Stimulated activated CD4-positive, alpha-beta T cell treated with anti-CD3 and anti-CD28 coated beads, TNF-alpha, amount 100 ng/mL, for 4 hours (primary cell): ENCODE measurements at places on chromosomes 7 and 10.

- no peak for DNase-seq
Measured at GRCh38 chr7:32071466-32072091, 1.4 kb upstream of the PDE1C start.

DNA sequence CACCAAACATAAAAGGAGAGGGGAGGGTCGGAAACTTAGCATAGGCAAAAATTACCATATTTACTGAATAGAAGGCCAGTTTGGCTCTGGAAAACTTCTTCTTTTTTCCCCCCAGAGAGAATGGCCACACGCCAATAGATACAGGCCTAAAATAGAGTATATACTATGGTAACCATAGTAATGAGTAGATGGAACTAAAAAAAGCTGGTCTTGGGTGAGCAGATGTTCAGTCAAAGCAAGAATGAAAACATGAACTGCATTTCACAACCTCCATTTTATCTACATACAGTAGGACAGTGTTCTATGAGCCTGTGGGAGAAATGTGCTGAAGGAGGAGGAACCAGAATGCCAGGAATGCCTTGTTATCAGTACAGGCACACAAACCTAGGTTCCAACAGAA is 141.7 kb upstream of the SEMA3A start:
- DNase-seq, result no peak

DNA sequence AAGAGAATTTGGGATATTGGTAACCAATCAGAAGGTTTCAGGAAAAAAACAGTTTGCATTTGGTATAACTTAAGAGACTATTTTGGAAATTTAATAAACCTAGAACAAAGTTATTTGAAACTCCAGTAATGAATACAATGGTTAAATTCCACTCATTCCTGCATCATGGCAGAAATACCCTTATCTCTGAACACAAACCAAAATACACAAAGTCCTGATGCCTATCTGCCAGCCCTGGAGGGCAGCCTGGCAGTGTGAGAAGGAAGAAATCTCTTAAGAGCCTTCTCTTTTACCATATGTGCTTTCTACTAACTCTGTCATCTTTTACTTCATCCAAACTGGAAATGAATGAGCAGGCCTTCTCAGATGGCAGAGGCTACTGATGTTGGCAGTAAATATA is 147.1 kb upstream of the LYZL1 start:
- DNase-seq, result no peak

GRCh38 chr7:159007364-159007995 is 137.2 kb downstream of the VIPR2 start:
- no peak for DNase-seq

DNA sequence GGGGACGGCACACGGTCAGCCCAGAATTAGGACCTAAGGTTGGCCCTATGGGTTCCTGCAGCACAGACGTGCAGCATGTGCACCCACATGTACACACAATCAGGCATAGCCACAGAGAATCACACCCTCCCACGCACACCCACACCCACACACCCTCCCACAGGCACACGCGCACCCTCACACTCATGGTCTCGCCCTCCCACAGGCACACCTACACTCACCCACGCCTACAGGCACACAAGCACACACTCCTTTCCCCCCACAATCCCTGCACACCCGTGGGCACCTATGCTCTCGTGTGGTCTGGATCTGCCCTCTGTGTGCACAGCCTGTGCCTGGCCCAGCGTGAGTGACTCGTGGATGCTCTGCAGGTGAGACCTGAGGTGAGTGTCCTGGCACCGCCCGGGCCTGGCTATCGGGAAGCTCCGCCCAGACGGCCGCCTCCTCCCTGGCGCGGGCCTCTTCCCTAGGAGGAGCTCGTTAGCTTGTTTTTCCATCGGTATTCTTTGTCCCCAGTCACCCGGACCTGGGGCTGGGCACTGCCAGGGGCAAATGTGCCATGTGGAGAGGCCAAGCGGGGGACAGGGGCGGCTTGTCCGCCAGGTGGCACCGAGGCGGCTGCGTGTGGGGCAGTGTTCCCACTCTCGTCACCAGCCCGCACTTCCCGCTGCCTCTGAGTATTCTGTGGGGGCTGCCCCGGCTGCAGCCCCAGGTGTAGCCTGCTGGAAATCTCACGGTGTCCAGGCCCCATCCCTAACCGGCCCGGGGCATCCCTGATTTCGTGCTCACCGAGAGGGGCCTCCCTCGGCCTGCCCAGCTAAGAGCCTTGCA is 110.2 kb upstream of the FAM20C start:
- no peak for DNase-seq

GRCh38 chr10:50544095-50544856 is 79.5 kb downstream of the SGMS1 start:
- DNase-seq, result no peak

- no peak for DNase-seq
Measured at GRCh38 chr10:71978988-71979691, 14.9 kb downstream of the CHST3 start.

GRCh38 chr10:129294944-129295343 is 172.1 kb upstream of the MGMT start:
- no peak for DNase-seq

GRCh38 chr7:135723411-135723810 is 4.6 kb downstream of the SLC13A4 start:
- no peak for DNase-seq

- DNase-seq, result no peak
Measured at GRCh38 chr10:128026615-128027300, 99.5 kb downstream of the MKI67 start.

DNA sequence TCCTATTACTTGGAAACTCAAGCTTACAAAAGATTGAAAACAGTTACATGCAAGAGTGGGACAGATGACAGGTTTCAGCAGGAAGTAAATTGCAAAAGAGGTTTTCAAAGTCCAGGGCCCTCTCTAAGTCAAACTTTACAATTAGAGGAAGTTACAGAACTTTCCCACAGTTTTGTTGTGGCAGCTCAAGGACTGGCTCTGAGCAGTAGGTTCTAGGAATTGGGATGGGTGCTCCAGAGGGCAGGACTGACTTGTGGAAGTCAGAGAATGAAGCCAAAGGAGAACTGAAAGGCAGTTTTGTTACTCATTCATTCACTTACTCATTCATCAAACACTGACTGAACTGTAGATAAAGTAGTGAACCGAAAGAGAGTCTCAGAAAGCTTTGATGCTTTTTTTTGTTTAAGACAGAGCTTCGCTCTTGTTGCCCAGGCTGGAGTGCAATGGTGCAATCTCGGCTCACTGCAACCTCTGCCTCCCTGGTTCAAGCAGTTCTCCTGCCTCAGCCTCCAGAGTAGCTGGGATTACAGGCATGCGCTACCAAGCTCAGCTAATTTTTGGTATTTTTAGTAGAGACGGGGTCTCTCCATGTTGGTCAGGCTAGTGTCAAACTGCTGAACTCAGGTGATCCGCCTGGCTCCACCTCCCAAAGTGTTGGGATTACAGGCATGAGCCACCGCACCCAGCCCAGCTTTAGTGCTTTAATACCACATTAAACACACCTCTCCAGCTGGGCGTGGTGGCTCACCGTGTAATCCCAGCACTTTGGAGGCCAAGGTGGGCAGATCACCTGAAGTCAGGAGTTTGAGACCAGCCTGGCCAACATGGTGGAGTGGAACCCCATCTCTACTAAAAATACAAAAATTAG is 66.8 kb upstream of the CCNJ start:
- no peak for DNase-seq

DNA sequence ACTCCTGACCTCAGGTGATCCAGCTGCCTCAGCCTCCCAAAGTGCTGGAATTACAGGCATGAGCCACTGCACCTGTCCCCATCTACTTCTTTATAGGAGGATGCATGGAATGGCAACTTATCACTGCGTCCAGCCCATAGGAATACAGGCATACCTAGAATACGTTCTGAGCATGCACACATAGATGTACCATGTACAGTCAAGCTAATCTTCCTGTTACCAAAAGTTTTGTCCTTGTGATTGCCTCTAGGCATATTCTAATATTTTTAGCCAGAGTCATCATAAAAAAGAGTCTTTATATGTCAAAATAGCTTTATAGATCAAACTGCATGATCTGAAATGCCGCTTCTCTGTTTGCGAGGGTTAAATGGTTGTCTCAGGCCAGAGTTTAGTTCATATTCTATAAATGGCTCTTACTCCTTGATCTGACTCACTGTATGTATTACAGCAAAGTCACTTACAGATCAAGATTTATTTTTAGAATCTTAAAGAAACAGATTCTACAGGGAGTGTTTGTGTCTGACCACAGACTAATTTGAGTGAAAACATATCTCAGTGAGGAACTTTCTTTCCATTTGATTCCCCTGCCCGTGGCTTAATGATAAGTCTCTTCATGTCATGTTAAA is 210.9 kb downstream of the CREB5 start:
- no peak for DNase-seq
